Mesenteric fat pad (tissue), 1 donor: ENCODE measurements at places on chromosomes 7 and 10. TPM values are rescaled to one million over a fixed set of nuclear protein-coding genes. Genes with fewer than 3 reads are reported as not detected.
A peak's percentile ranks its signal among the peaks of the same experiment; 100 is the strongest.

DLX5 gene
- 0.22 TPM for total RNA-seq

DNA sequence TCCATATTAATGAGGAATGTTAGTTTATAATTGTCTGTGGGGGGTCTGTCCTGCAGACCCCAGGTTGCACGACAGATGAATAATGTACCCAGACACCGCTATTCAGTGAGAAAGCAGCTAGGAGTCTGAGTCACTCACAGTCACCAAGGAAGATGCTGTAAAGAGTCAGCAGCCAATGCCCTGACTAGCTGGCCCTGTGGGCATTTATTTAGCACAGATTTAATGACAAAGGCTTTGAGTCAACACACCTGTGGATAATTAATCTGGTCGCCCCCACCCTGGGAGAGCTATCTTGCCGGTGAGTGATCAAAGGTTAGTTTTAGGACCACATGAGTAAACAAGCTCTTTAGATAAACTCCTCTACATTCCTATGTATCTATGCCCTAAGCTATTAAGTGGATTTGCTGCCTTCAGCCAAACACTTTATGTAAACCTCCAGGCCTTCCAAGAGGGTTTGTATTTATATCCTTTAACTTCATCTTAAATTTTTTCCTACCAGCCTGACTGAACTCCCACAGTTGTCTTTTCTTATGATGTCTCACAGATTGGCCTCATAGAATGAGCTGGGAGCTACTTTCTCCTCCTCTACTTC lies 180.0 kb upstream of the ADCY1 start:
- DNase-seq = no peak

LRRC4 gene
- 6.5 TPM for total RNA-seq

DNA sequence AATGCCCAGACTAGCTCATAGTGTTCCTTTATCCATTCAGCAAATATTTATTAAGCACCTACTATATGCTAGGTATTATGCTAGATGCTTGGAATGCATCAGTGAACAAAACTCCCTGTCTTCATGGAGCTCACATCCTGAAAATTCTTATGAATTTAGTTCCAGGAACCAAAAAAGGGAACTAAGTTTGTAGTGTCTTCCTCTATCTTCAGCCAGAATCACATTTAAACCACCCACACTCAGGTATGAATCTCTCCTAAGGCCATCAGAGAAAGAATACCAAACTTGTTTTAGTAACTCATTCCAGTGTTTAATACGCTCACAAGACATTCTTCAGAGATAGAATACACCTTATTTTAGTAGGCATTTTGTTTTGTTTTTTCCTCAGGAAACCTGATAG lies 10.1 kb upstream of the EGR2 start:
- DNase-seq = no peak

DNA sequence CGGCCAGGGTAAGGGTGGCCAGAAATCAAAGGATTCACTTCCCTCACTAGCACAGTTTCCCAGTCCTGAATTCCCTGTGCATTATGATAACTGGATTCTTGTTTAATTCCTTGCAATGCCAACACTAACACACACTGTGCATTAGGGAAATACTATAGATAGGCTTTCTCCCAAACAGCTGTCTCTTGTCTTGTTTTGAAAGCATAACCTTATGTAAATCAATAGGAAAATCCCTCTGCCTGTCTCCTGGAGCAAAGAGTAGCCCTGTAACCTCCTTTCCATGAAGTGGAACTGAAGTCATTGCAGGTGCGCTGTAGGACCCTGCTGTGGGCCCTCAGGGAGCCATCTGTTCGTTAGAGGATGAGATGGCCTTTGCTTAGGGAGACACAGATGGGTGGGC lies 82.8 kb upstream of the FAM171A1 start:
- no peak for DNase-seq

GRCh38 chr7:98569691-98570337 lies 47.3 kb upstream of the NPTX2 start:
- DNase-seq = peak; percentile 45

NUTM2E gene
- not detected for total RNA-seq

- no peak for DNase-seq
Measured at GRCh38 chr7:142308326-142308725, 50.5 kb upstream of the PRSS58 start.

GRCh38 chr7:101901661-101902491 lies 84.5 kb downstream of the CUX1 start:
- no peak for DNase-seq

ADAMTS14 gene
- total RNA-seq = 0.61 TPM
